ENCODE measurements at places on chromosomes 12 and 14. TPM values are rescaled to one million over a fixed set of nuclear protein-coding genes. Genes with fewer than 3 reads are reported as not detected.

DNA sequence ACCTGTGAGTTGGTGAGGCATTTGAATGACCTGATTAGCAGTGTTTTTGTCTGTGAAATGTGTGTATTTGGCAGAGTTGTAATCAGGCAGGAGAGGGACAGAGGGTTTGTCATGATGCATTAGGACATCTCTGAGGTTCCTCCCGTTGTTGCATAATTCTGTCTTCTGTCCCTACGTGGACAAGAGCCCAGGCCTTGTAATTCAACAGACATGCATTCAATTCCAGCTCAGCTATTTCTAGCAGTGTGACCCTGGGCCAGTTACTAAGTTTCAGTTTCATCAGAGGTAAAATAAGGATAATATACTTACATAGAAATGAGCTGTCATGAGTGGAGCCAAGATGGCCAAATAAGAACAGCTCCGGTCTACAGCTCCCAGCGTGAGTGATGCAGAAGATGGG is 208.6 kb downstream of the SLC38A4 start:
- no peak for DNase-seq

DNA sequence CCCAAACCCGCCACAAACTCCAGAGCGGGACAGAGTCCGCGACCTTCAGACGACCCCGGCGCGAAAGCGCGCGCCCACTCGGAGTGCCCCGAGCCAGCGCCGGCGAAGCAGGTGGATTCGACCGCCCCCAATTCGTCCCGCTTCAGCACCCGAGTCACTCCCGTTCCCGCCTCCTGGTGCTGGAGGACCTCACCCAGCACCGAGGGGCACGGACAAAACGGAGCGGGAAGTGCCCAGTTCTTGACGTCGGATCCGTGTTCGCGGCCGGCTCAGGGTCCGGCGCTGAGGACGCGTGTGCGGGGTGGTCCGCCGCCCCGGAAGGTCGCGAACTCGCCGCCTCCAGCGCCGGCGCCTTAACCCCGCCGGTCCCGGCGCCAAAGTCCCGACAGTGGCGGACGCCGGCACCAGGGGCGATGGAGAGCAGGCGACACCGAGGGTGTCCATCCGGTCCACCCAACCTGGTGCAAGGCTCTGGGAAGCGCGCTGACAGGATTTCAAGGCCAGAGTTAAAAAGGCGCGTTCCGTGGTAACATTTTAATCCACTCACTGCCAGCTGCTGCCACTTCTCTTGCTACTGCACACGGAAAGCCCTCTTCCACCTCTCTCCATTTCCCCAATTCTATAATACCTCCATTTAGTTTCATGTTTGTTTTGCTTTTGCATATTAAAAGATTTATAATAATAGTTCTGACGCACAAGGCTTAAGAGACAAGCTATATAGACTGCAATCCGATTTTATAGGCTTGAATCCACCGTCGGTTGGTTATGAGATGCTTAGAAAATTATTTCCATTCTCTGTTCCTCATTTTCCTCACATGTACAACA is 240.0 kb upstream of the CPNE8 start:
- DNase-seq, result peak; percentile 84

GRCh38 chr12:21223930-21224329 is 92.9 kb downstream of the SLCO1B1 start:
- DNase-seq, result no peak

DNA sequence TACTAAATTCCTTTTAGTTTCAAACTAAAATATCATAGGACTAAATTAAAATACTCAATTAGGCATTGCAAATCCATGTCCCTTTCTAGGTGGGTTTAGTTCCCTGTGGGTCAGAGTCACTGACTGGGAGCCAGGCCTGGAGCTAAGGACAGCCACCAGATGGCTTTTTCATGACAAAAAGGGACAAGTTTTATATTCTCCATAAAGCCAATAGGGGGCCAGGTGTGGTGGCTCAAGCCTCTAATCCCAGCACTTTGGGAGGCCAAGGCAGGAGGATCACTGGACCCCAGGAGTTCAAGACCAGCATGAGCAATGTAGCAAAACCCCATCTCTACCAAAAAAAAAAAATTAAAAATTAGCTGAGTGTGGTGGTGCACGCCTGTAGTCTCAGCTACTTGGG is 35.4 kb upstream of the EIF5 start:
- no peak for DNase-seq

The TRHDE gene
- 5.0 TPM for total RNA-seq

DNA sequence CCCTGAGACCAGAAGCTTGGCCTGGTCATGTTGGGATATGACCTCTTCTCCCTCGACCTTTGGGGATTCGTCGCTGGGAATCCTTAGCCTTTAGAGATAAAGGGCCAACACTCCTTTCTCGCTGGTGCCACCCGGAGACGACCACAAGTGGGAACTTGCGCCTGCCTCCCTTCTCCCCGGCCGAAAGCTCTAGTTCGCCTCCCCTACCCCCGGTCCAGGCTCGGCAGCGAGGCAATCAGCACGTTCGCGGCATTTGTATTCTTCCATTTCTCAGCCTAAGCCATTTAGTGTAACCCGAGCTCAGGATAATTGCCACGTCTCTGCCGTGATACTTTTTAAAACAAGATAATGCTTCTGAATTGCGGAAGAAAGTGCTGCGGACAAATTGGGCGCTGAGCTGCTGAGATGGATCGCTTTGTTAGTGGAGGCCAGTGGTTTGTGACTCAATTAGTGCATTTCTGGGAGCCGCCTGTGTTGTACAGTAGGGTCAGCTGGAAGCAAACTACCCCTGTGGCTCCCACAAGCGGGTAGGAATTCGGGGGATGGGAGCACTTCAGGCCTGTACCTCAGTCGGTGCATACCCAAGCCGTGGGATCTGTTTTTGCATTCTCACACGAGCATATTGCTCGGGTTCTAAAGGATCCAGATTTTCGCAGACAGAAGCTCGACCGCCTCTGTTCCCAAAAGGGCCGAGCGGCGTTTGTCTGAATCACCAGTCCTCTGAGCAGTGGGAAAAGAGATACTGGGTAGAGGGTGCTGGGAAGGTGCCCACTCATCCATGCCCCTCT is 6.8 kb upstream of the SIX1 start:
- no peak for DNase-seq

The LTBP2 gene
- total RNA-seq, result 4.5 TPM

The RNASE7 gene
- total RNA-seq, result not detected

GRCh38 chr12:48034835-48035805 is 30.8 kb upstream of the COL2A1 start:
- DNase-seq, result no peak

GRCh38 chr14:32311294-32312009 is 17.6 kb upstream of the AKAP6 start:
- DNase-seq, result no peak

The C1QL4 gene
- not detected for total RNA-seq

The ACYP1 gene
- total RNA-seq, result 53.9 TPM

The CPNE6 gene
- not detected for total RNA-seq

The TCL1A gene
- total RNA-seq, result not detected

GRCh38 chr12:92973614-92974013 is 44.5 kb upstream of the EEA1 start:
- DNase-seq, result peak; percentile 28

- DNase-seq, result peak; percentile 96
Observed at GRCh38 chr12:108609537-108610335, 11.9 kb upstream of the TMEM119 start.

DNA sequence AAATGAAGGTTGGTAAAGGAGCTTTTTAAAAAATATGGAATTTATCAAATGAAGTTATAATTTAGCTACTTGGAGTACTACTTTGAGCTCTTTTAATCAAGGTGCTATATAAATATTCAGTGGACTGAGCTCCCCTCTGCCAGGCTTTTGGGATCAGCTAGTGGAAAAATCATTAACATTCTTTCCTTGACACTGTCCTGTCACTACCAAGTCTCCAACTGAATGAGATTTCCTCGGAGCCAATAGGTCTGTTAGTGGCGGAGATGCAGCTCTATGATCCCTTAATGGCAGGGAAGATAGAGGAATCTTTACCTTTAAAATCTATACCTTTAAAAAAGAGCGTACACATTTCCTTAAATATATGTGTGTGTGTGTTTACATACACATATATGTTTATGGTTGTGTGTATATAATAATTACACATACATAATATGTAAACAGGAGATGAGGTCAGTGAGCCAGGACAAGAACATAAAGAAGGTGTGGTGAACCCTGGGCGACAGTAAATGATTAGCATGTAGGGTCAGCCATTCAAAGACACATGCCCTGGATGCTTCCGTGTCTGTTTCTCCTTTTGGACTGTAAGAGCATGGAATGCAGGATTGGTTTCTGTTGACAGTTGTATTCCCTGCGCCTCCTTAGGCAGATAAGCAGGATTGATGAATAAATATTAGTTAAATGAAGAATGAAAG is 47.7 kb upstream of the ATP2A2 start:
- DNase-seq, result no peak

All from MG63 (cell line).